ENCODE measurements at places on chromosomes 16 and 17. TPM values are rescaled to one million over a fixed set of nuclear protein-coding genes. Genes with fewer than 3 reads are reported as not detected.

HSPB9 gene
- 0.44 TPM for total RNA-seq

CNTNAP1 gene
- total RNA-seq, result 44.8 TPM

TEKT3 gene
- 0.54 TPM for total RNA-seq

CRYM gene
- total RNA-seq, result not detected

GRCh38 chr16:20902426-20902825 is 1.9 kb downstream of the LYRM1 start:
- H3K4me1 ChIP-seq, result peaks cover 14% of the 10 kb centered on the region
- peak overlapping the region; percentile 96 for H3K4me3 ChIP-seq
- no peak for DNase-seq

- H3K4me1 ChIP-seq, result no peaks in the 10 kb centered on the region
- H3K36me3 ChIP-seq, result no peaks in the 10 kb centered on the region
- H3K4me3 ChIP-seq, result no peak overlapping the region
Measured at GRCh38 chr17:11144358-11145233, 96.4 kb upstream of the SHISA6 start.

DNA sequence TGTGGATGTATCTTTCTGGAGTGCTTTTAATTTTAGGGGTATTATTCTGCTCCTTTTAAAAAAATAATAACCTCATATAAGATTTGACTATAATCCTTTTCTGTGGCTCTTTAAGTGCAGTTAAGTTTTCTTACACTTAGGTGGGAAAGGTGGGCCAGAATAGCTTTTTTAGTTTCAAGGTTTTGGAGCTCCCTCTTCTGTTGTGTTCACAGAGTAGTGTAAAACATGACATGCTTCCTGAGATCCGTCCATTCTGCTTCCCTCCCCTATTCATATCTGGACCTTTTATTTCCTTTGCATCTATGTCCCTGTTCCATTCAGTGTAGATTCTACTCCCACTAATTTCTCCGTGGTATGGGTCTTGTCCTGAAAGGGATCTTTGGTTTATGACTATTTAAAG is 12.8 kb downstream of the LRRC36 start:
- H3K27me3 ChIP-seq, result no peaks in the 10 kb centered on the region
- H3K4me3 ChIP-seq, result no peak overlapping the region
- no peaks in the 10 kb centered on the region for H3K4me1 ChIP-seq
- no peak overlapping the region for H3K27ac ChIP-seq
- H3K36me3 ChIP-seq, result no peaks in the 10 kb centered on the region
- no peak for DNase-seq

GRCh38 chr17:40600486-40601046 is 35.3 kb upstream of the CCR7 start:
- H3K27ac ChIP-seq, result no peak overlapping the region
- no peak for DNase-seq
- H3K4me3 ChIP-seq, result no peak overlapping the region
- H3K4me1 ChIP-seq, result peaks cover 2% of the 10 kb centered on the region
- H3K27me3 ChIP-seq, result peaks cover 7% of the 10 kb centered on the region
- no peaks in the 10 kb centered on the region for H3K36me3 ChIP-seq

DNA sequence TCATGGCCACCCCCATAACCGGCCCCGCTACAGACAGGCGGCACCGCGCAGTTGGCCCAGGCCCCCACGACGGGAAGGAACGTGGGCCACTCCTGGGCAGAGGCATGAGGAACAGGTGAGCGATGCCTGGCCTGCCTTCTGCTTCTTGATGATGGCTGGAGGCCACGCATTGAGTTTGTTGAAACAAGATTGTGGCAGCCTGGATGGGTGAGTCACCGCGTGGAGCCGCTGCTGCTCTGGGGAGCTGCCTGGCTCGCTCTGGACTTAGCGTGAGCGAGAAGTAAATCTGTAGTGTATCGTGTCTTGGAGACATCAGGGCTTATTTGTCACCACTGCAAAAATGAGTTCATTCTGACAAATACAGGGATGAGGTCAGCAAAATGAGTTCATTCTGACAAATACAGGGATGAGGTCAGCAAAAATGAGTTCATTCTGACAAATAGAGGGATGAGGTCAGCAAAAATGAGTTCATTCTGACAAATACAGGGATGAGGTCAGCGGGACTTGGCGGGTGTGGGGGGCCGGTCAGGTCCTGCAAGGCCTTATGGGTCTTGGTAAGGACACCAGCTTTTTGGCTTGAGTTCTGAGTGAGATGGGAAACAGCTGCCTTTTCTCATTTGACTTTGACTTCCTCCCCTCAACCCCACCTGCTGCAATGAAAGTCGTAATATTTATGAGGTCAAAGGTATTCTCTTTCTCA is 93.0 kb downstream of the SEC14L1 start:
- H3K4me3 ChIP-seq, result no peak overlapping the region
- H3K27ac ChIP-seq, result no peak overlapping the region
- H3K27me3 ChIP-seq, result peaks cover 4% of the 10 kb centered on the region
- no peak for DNase-seq
